ENCODE measurements at places on chromosomes 1 and 21.

DNA sequence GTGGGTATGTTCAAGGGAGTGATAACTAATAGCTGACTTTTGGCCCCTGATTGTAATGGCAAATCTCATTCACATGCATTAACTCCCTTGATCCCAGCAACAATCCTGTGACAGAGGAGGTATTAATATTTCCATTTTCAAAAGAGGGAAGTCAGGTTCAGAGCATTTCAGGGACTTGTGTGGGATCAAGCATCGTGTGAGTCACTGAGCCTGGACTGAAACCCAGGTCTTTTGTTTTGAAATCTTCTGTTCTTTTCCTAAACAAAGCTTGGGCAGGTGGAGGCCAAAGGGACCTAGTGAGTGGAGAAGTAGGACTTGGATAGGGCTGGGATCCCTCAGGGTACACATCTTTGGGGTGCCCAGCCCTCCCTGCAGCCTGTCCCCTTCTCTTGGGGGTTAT, 37.9 kb downstream of the ETNK2 start:
- no peak for DNase-seq

GRCh38 chr1:13583966-13584791, 547 bp downstream of the PDPN start:
- peak; percentile 77 for DNase-seq

- DNase-seq, result peak; percentile 64
These were observed 118.3 kb downstream of the NUF2 start for GRCh38 chr1:163440090-163440489.

DNA sequence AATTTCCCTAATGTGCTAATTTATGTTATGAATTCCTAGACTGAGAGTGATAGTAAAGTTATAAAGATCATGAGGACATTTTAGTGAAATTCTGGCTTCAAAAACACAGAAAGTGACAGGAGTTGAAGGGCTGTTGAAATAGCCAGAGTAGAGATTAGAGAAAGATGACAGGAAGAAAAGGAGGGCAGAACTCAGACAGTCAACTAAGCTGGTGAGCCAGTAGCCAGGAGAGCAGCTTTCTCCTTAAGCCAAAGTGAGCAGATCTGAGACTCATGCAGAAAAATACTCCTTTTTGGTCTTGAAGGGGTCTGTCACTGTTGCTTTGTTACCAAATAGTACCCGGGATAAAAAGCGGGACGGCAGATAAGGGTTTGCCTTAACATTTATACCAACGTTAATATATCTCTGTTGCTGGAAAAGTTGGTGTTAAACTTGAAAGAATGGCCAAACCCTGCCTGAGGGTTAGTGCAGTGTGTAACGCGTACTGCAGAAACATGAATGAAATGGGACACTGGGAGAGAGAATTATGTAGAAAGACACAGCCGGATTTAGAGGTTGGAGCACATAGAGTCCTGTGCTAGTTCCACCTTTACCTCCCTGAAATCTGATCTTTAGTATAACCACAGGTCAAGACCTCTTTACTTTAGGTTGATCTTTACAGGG, 12.8 kb downstream of the AHCYL1 start:
- no peak for DNase-seq

Data from tongue (tissue), 3 donors.